ENCODE measurements at places on chromosomes 16 and 17. TPM values are rescaled to one million over a fixed set of nuclear protein-coding genes. Genes with fewer than 3 reads are reported as not detected.

GRCh38 chr16:86899757-86900156 lies 321.4 kb downstream of the FOXL1 start:
- no peak for DNase-seq
- no peak overlapping the region for H3K4me3 ChIP-seq
- H3K27me3 ChIP-seq: peaks cover 71% of the 10 kb centered on the region
- no peak overlapping the region for H3K27ac ChIP-seq

The SPATA32 gene
- total RNA-seq: not detected

The G6PC1 gene
- total RNA-seq: 1.5 TPM

The CDH1 gene
- 190 TPM for total RNA-seq

The PLXDC1 gene
- 1.7 TPM for total RNA-seq
